ENCODE measurements at places on chromosomes 7 and 10.

- DNase-seq: no peak
Measured at GRCh38 chr10:123309731-123310130, 155.5 kb downstream of the BUB3 start.

GRCh38 chr7:151411551-151411950 is 1.7 kb upstream of the WDR86 start:
- DNase-seq: no peak

- DNase-seq: peak; percentile 2
Measured at GRCh38 chr10:87675396-87676376, 16.0 kb downstream of the PAPSS2 start.

- no peak for DNase-seq
Measured at GRCh38 chr10:58237014-58237834, 30.5 kb downstream of the IPMK start.

DNA sequence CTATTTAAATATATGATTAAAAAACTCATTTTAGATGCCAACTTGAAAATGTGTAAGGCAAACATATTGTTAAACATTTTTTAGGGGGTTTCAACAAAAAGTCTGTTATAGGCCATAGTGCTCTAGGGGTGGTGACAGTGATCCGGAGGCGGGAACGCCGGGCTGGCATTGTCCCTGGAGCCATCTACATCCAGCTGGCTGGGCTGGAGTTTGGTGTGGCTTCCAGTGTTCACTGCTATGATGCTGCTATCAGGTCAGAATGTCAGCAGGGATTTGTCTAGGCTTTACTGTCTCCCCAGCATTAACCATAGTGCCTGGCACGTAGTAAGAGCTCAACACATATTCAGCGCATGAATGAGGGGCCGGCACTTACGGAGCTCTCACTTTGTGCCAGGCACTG is 1.9 kb upstream of the SLC18A2 start:
- no peak for DNase-seq

DNA sequence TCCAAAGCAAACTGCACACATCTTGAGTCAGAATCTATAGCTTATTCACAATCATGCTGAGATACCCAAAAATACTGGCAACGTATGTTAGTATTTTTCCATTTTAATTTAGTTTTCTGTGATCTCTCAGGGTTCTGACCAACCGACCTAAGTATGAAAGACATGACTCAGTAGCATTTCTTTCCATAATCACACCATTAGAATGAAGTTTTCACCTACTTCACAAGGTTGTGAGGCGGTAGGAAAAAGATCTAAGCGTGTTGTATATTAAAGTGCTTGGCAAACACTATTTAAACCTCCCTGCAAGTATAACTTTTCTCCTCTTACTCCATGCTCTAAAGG is 49.1 kb downstream of the PLCE1 start:
- DNase-seq: peak; percentile 12

GRCh38 chr7:105685161-105685560 is 103.9 kb upstream of the EFCAB10 start:
- DNase-seq: no peak

- DNase-seq: no peak
Measured at GRCh38 chr7:105591522-105591921, 10.2 kb upstream of the EFCAB10 start.

GRCh38 chr7:74269757-74270277 is 15.6 kb upstream of the RFC2 start:
- peak; percentile 91 for DNase-seq

- DNase-seq: peak; percentile 88
Measured at GRCh38 chr7:42493436-42494198, 256.6 kb upstream of the GLI3 start.

- DNase-seq: no peak
Measured at GRCh38 chr10:95561864-95562177, 650 bp upstream of the SORBS1 start.

DNA sequence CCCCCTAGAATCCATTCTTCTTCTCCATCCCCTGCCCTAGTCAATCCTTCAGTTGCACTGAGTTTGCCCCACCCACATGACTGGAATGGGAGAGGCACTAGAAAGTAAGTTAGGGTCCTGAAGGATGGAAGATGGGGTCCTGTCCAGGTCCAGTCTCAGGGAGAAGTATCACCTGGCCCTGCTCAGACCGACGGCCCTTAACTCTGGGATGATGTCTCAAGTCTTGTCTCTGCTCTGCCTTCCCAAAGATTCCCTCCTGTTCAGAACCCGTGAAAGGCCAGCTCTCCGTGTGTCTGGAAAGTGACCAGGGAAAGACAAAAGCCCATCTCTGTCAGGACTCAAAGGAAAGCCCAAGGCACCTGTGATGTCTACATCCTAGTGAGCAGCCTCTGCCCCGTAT is 88.8 kb downstream of the OAT start:
- no peak for DNase-seq

- DNase-seq: no peak
Measured at GRCh38 chr7:105656922-105657521, 75.7 kb upstream of the EFCAB10 start.

DNA sequence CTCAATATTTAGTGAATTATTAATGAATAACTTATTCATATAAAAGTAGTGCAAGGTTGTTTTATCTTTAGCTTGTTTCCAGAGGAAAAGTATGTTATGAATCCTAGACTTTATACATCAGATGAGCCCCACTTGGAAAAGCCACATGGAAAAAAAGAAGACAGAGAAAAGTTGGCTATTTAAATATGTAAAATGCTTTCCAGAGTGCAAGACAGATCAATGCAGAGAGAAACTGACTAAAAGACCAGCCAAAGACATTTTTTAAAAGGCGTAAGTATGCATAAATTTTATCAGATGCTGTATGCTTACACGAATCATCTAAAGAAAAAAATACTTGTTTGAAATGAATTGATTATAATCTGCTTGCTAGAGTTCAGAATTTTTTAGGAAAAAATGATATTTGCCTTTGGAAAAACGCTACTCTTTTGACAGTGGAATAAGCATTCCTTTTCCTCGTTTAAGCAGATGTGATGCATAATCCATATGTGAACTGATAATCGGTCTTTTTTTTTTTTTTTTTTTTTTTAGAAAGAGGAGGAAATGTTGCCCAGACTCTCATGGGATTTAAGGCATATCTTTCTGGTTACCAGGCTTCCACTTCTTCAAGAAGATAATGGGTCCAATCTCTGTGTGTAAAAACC is 70.7 kb downstream of the RELN start:
- no peak for DNase-seq

DNA sequence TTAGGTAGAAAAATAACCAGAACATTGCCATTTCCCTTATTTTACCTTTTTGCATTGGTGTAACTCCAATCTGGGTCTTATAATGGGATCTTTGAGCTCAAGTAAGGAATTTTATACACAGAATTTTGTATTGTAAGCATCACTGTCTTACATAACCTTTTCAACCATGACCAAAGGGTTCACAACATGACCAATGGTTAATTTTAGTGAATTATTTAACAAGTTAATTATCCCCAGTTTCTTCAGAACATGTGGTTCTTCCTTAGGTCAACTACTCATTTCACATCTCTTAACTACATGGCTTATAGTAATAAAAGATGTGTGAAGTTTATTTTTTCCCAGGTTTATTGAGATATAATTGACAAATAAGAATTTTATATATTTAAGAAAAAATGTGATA is 74.2 kb upstream of the RHOBTB1 start:
- DNase-seq: no peak

DNA sequence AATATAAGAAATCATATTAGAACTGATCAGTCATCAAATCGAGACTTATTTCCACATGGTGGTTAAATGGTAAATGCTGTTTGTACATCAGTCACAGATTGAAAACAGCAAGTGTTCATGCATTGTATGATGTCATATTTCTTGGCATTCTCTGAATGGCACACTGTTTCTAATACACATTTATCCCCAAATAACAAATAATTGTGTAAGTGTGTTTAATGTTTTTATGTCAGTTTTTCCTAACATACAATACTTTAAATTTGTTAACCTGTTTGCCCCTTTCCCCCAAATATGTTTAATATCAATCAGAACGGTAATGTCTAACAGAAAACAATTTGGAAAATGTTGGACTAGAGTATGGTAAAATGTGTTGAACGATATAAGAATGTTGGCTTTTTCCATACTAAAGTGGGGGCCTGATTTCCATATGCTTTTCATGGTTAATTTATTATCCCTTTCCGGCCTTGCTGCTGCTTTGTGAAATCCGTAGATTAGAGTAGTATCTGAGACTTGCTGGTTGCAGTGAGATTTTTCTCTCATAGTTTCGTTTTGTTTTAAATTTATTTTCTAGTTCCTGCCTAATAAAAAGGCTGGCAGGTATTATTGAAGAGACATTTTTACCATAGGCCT is 23.7 kb downstream of the RAB18 start:
- no peak for DNase-seq

GRCh38 chr10:35341521-35341920 is 5.2 kb downstream of the CCNY start:
- DNase-seq: no peak

GRCh38 chr7:35777121-35777520 is 23.7 kb upstream of the SEPTIN7 start:
- no peak for DNase-seq

DNA sequence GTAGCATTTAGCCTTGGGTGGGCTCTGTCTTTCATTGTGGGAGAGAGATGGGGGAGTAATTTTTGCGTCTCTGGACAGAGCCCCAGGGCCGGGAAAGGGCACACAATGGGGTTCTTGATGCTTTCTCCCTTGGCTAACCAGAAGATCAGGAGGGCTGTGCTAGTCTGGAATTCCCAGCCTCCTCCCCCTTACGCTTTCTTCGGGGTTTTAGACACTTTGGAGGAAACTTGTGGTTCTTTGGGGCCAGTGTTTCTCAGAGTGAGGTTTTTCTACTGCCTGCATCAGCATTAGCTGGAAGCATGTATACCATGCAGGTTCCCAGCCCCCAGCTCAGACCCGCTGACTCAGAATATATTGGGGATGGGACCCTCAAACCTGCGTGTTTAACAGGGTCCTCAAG is 7.0 kb downstream of the NEURL1 start:
- DNase-seq: no peak

DNA sequence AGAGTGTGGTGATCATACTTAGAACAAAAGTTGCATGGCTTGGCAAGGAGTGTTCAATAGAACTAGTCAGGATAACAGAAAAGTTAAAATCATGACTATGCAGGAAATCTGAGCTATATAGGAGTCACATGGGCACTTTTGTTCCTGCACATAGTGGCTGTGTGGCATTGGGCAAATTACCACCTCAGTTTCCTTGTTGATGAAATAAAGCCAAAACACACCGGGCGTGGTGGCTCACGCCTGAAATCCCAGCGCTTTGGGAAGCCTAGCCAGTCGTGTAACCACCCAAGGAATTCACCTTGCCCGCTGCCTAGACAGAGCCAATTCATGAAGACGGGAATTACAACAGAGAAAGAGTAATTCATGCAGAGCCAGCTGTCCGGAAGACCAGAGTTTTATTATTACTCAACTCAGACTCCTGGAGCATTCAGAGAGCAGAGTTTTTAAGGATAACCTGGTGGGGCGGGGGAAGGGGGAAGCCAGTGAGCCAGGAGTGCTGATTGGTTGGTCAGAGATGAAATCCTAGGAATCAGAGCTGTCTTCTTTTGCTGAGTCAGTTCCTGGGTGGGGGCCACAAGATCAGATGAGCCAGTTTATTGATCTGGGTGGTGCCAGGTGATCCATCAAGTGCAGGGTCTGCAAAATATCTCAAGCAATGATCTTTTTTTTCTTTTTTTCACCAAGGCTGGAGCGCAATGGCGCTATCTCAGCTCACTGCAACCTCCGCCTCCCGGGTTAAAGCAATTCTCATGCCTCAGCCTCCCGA is 6.4 kb upstream of the MKRN1 start:
- DNase-seq: no peak

GRCh38 chr10:31393844-31394243 is 74.8 kb downstream of the ZEB1 start:
- no peak for DNase-seq

- DNase-seq: peak; percentile 43
Measured at GRCh38 chr10:21100871-21101514, 203.9 kb upstream of the NEBL start.

DNA sequence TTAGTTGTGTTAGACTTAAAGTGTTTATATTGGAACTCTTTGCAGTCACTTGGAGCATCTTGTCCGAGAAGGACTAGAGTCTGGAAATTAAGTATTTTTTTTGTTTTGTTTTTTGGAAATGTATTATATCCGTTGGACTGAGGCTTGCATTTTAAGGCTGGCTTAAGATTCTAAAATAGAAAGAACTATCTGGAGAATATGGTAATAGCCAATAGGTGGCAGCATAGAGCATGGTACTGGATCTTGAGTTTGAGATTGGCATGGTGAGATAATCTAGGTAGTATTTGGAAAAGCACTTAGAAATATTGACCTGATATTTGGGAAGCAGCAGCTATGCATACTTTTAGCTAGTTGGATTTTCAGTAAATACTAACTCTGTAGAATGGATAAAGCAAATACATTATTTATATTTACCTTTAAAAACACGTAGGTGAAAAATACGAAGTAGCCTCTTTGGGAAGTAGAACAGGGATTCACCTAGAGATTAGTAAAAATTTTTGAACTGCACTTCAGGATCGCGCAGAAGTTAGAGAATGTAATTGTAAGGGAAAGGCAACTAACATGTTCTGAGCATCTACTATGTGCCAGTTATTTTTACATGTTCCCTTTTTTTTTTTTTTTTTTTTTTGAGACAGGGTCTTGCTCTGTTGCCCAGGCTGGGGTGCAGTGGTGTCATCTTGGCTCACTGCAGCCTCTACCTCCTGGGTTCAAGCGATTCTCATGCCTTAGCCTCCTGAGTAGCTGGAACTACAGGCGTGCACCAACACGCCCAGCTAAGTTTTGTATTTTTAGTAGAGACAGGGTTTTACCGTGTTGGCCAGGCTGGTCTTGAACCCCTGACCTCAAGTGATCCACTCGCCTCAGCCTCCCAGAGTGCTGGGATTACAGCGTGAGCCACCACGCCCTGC is 78.6 kb downstream of the LCOR start:
- DNase-seq: peak; percentile 24

DNA sequence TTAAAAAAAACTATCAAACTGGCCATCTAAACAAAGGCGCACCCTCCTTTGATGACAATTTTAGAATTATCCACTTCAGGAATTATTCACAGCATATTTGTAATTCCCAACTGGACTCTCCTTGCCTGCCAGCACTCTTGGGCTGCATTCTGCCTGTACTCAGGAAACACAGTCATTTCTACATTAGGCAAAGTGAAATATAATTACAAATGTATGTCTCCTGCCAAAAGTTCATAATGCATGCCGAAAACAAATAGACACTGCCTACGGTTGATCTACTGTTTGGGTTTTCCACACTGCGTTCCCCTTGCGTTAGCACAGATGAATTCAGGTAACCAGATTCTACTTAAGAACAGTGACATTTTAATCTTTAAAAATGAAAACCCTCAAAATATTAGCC is 1.9 kb downstream of the HGF start:
- peak; percentile 68 for DNase-seq

DNA sequence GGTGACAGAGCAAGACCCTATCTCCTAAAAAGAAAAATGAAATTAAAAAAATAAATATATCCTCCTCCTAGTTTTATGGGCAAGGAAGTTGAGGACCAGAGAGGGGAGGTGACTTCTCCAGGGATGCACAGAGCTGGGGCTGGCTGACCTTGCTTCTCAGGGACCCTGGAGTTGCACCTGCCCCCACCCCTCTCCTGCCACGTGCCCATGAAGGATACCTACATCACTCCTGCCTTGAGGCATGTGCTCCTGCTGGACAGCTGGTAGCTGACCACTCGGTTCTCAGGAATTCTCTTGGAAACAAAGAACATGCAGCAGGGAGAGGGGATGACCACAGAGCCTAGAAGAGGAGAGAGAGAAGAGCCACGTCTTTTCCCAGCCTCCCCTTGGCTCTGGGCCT is 522 bp downstream of the CCL24 start:
- no peak for DNase-seq

- DNase-seq: no peak
Measured at GRCh38 chr10:32038777-32039176, 17.4 kb downstream of the KIF5B start.

Data from lung (tissue), 17 donors.